ENCODE measurements at places on chromosomes 12 and 14.

GRCh38 chr12:54142114-54142475 lies 46.7 kb downstream of the SMUG1 start:
- no peak for DNase-seq

DNA sequence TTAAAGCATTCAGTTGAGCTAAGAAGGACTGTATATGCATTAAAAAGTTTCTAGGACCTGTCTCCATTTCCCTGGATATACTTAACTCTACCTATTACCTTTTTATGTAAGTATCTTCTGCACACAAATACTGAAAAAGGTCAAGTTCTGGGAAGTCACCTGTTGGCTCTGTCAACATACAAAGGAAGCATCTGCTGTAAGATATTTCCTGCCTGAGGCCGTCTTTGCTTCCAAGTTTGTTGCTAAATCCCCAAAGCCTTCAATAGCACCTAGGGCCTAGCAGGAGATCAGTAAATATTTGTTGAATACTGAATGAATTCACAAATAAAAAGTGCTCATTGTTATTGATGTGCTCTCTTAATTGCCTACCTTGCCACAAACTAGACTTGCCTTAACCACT lies 188.4 kb downstream of the DUSP6 start:
- DNase-seq, result no peak

GRCh38 chr12:25864306-25865276 lies 93.9 kb upstream of the RASSF8 start:
- no peak for DNase-seq

DNA sequence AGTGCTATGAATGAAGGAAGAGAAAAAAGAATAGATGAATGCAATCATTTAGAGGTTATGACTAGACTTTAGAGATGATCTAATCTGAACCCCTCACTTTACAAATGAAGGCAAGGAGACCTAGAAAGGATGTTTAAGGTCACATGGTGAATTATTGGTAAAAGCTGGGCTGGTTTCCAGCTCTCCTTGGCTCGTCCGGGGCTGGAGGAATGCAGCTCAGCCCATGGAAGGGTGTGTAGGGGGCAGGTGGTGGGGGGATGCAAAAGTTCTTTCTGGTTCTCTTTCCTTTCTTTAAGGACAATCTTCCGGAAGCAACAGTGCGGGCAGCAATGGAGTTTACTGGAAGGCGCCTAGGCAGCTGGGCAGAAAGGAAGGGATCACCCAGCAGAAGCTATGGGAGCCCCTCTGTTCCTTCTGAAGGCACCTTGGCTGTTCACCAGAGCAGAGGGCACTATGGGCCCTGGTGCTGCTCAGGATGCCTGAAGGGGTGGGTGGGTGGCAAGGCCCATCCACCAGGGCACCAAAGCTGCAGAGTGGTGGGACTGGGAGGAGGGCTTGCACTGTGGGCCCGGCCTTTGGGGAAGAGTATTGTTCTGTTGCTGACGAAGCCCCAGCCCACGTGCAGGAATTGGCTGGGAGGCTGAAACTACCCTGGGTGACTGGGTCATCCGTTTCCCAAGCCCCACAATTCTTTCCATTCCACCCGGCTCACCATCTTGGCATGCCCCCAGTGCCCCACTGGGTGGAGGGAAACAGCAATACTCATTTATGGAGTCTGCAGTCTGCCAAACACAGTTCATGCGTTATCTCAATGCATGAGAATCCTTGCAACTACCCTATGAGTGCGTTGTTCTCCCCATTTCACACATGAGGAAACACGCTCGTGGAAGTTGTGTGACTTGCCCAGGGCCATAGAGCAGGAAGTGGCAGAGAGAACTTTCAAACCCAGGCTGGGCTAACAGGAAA lies 78.2 kb downstream of the IRF2BPL start:
- DNase-seq, result no peak

All from activated T-cell treated with anti-CD3 and anti-CD28 coated beads, Interleukin-2, amount 50 U/mL, for 48 hours (primary cell).